T-helper 2 cell (primary cell): ENCODE measurements at places on chromosomes 7 and 10.

GRCh38 chr7:143419880-143420279, 11.2 kb upstream of the EPHA1 start:
- DNase-seq, result no peak

- no peak for DNase-seq
Measured at GRCh38 chr10:62027841-62028501, 126.5 kb downstream of the ARID5B start.

DNA sequence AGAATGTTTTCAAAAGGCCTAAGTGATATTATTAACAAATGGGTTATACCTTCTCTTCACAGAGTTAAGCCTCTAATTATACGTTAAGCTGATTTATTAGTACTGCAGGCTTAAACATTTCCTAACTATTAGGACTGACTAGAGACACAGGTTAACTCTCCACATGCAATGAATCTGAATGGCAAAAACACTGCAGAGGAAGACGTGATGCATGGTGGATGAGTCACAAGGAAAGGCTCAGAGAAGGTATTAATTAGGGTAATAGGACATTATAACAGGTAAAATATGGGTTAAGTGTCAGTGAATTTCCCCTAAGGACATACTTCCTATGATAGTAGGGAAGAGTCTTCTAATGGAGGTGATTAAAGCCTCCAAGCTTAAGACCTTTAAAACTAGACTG, 24.7 kb upstream of the SEM1 start:
- DNase-seq, result no peak

GRCh38 chr7:120987683-120988590, 574 bp upstream of the CPED1 start:
- peak; percentile 64 for DNase-seq

DNA sequence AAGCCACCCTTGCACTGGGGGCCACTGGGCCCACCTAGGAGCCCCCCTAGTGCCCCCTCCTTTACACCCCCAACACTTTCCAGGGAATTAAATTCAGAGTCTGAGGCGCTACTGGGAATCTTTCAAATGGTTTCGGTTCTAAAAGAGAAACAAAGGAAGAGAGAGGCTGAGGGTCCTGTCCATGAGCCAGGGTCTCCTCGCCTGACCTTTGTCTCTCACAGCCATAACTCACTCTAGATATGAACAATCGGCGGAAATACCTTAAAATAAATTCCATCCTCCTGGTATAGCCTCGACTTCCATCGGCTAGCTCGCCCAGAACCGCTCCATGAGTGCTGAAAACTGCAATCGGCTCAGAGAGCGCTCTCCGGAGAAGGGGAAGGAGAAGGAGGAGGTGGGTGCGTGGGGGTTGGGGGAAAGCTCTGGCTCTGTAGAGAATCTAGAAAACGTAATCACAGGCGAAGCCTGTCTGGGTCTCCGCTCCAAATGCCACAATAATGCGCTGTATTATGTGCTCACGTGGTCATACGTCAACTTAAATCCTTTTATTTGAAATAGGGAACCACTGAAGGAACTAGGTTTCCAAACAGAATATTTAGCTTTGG, 12.6 kb downstream of the HOXA4 start:
- DNase-seq, result no peak

GRCh38 chr10:91798649-91799611, 704 bp downstream of the TNKS2 start:
- peak; percentile 72 for DNase-seq

DNA sequence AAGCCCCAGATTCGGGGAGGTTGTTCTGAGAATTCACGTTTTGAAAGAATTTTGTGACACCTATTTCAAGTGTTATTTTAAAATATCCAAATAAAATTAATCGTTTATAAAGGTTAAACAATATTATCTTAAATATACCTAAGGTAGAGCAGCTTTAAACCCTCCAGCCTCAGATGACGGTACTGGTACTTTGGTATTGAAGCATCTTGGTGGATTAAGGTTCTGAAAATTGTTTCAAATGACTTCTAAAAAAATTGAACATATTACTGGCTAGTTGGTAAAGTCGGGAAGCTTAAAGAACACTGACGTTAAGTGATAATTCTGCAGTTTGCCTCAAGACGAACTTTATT, 392 bp upstream of the HUS1 start:
- DNase-seq, result no peak

GRCh38 chr10:12165036-12165435, 30.7 kb downstream of the NUDT5 start:
- DNase-seq, result no peak

DNA sequence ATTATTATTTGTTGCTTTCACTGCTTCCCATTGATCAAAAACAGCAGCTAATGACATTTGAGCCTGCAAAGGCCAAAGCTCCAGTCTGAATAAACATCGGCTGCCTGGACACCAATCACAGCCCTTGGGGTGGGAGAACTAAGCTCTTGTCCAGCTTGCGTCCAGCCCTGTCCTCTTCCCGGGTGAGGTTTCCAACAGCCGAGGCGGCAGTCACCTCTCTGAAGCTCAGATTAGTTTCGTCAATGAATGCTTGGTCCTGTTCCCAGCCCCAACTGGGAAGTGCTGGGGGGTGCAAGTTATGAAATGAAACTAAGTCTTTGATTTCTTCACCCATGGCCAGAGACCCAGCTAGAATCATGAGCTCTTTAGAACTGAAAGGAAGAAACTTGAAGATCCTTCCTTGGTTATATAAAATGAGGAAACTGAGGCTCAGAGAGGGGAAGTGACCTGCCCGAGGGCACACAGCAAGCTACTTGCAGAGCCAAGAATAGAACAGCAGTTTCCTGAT, 114.0 kb upstream of the TCF7L2 start:
- DNase-seq, result no peak

- DNase-seq, result no peak
Measured at GRCh38 chr7:49397750-49398149, 375.7 kb upstream of the VWC2 start.

GRCh38 chr10:14507781-14508180, 177.1 kb upstream of the FRMD4A start:
- no peak for DNase-seq

GRCh38 chr7:151374139-151374538, 32.5 kb downstream of the NUB1 start:
- DNase-seq, result no peak

GRCh38 chr7:84455788-84456187, 261.2 kb upstream of the SEMA3A start:
- DNase-seq, result no peak

DNA sequence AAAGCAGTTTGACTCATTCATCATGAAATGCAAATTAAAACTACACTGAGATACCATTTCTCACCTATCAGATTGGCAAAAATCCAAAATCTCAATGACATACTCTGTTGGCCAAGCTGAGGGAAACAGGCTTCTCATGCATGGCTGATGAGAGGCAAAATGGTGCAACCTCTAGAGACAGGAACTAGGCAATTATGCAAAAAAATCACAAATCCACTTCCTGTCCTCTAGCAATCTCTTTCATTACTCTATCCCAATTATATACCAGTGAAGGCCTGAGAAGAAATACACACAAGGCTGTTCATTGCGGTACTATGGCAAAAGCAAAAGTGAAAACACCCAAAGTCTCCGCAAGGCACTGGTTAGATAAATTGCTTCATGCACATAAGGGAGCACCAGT, 25.9 kb upstream of the PTPRN2 start:
- DNase-seq, result peak; percentile 82

DNA sequence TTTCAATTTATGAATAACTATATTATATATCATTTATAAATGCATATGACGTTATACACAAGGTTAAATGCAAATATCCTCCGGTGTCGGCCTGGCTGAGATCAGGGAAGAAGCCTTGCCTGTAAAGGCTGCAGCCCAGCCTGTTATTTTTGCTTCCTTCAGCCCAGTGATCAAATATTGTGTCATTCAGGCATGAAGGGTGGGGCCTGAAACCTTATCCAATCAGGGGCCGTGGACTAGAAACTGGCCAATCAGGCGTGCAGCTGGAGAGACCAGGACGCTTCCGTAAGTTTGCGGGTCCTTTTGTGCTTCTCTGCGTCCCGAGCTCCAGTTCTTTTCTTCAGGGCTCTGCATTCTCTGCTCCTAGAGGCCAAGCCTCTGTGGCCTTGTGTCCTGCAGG, at the start of gene ZNF722:
ZNF722 (plus strand) TSS at position 301 of the 400 bp plus-strand sequence. CDS start 113 bp downstream, outside the sequence.
- DNase-seq, result no peak

GRCh38 chr7:24910551-24911212, 69.3 kb downstream of the OSBPL3 start:
- DNase-seq, result no peak

GRCh38 chr7:85074016-85074415, 112.8 kb downstream of the SEMA3D start:
- no peak for DNase-seq

- DNase-seq, result no peak
Measured at GRCh38 chr7:37247861-37248260, 200.8 kb downstream of the ELMO1 start.

DNA sequence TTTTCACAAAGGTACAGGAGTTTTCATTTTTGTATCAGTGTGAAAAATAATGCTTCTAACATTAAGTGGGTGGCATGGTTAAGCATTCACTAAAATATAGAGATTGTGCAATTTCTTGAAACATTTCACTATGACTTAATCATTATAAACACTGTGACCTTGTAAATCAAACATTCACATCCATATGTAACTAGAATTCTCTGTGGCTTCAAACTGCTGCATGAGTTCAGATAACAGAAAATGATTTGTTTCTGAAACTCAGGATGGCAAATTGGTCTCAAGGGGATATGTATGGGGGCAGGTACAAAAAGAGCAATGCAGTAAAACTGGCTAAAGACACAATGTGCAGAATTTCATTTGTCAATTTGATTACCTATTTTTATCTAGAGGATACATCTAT, 3.8 kb downstream of the FAM133B start:
- DNase-seq, result no peak

- no peak for DNase-seq
Measured at GRCh38 chr7:46468753-46469356, 547.8 kb upstream of the IGFBP3 start.

DNA sequence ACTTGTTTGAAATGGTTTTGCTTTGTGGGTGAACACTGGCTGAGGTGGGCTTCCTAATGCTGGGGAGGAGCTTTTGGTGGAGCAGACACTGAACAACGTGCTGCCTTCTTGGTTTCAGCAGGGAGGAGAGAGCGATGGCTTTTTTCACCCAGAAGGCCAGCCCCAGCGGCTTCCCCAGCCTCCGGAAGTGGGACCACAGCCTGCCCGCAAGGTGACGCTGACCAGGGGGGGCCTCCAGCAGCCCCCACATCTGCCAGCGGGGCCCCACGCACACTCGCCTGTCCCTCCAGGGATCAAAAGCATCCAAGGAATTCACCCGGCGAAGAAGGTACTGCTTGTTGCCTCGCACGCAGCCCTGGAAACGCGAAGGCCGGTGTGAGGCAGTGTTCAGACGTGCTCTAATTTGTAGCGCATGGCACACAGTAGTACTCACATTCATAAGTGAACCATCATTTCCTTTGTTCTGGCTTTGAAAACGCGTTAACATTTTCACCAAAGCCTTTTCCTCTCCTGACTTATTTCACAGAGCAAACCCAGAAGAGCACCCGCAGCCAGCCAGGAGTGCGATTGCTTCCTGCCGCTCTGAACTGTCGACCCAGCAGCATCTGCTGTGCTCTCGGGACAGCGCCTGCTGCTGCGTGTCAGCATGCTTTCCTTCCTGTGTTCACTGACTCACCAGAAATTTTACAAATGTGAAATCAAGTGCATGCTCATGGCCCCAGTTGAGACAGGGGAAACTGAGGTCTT, 48.4 kb downstream of the SHH start:
- DNase-seq, result peak; percentile 19

GRCh38 chr10:15265056-15265455, 96.6 kb upstream of the NMT2 start:
- DNase-seq, result no peak

DNA sequence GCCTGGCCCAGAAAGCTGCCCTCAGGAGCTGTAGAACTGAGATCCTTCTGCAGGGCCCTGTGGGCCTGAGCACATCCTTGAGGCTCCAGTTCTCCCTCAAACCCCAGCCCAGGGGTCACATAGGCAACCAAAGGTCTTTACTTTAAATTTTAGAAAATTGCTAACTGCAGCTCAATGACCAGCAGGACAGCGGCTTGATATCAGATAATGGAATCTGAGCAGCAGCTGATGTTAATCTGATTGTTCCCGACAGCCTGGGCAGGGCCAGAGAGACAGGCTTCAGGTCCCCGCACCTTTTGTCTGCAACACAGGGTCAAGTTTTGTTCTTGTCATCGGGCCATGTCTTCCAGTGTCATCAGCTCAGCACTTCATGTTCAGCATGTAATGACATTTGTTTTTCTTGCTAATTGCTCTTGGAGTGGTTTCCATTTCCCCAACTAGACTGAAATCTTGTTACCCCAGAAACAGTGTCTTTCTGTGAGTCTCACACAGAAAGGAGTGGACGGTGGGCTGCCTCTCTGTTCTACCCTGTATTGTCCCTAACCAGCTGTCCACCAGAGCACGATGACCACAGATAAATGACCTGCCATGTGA, 91.0 kb downstream of the PAXIP1 start:
- DNase-seq, result no peak

GRCh38 chr10:110524859-110525232, 27.1 kb downstream of the DUSP5 start:
- no peak for DNase-seq

GRCh38 chr10:17290226-17290625, 62.2 kb downstream of the VIM start:
- DNase-seq, result no peak

DNA sequence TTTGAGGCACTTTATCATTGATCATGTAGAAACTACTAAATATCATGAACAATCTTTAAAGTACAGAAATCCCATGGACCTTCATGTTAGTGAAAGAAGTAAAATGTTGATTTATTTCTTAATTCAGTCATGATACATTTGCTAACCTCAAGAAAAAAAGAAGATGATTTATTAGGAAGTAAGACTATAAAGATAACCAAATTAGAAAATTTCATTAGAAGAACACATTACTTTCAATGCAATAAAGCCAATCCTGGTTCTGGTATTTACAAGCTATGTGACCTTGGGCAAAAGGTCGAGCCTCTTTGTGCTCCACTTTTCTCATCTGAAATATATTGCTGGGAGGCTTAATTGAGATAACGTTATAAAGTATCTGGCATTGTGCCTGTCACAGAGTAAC, 365.0 kb downstream of the KIF20B start:
- DNase-seq, result no peak

DNA sequence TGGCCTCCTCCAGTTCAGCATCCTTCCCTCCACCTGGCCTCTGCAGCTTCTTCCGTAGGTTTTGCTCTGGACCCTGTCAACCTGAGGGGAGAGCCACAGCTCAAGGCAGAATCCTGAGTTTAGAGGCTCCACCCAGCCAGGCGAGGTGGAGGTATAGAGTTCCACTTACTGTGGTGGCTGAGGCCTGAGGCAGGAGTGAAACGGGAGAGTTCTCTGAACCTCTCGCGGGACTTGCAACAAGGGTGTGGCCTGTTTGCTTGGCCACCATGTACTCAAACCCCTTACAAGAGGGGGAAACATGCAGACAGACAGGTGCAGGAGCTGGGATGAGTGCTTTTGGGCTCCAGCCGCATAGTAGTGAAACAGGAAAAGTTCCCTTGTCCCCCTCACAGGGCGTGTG, 154.0 kb upstream of the C7orf33 start:
- no peak for DNase-seq

GRCh38 chr7:83509255-83510021, 139.5 kb downstream of the SEMA3E start:
- no peak for DNase-seq
